ENCODE measurements at places on chromosomes 16 and 17.
A peak's percentile ranks its signal among the peaks of the same experiment; 100 is the strongest.

- no peak for DNase-seq
Observed at GRCh38 chr17:29390851-29391631, 878 bp downstream of the TAOK1 start.

DNA sequence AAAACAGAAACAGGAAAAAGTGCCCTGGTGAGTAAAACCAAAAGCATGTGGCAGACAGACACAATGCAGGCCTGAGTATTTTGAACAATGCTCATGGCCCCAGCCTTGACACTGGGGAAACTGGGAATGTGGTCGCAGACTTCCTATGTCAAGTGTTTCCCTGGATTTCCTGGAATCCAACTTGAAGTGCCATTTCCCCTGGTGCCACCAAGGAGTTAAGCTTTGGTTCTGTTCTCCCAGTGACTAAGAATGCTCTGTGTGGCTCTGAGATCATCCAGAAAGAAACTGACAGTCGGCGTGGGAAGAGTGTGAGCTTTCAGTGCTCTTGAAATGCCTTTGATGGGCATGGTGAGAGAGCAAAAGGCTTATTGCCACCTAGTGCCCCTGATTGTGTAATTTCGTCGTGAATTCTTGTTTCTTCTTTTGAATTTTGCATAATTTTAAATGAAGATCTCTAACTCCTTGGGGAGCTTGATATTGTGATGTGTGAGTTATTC, 96.0 kb downstream of the YPEL2 start:
- DNase-seq: peak; percentile 61

DNA sequence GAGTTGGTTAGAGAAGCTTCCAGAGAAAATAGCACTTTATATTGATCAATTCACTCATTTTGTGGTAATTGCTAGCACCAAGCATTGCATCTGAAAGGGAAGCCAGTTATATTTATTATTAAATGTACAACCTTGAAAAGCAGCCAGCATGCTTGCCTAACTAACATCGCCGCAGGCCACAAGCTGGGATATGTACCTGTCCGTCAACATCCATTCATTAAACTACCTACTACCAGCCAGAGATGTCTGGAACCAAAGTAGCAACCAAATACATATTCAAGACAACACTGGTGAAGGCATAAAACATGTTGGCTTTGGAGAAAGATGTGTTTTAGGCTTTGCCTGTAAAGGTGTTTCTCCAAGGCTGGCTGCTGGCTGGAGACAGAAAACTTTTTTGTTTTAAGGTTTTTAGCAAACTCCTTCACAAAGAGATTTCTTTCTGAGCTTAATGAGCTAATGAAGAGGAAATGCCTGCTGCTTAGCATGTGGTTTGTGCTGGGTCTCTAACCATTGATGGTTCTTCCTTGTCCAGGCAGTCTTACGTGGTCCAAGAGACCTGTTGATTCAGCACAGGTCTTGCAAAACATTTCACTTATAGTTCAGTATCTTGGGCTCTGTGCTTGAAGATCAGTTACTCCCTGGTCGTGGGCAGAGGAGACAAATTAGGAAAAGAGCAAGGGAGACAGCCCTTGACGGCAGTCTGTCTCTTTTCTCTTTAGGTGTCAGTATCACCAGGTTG, 3.1 kb downstream of the ITPRIPL2 start:
- no peak for DNase-seq

DNA sequence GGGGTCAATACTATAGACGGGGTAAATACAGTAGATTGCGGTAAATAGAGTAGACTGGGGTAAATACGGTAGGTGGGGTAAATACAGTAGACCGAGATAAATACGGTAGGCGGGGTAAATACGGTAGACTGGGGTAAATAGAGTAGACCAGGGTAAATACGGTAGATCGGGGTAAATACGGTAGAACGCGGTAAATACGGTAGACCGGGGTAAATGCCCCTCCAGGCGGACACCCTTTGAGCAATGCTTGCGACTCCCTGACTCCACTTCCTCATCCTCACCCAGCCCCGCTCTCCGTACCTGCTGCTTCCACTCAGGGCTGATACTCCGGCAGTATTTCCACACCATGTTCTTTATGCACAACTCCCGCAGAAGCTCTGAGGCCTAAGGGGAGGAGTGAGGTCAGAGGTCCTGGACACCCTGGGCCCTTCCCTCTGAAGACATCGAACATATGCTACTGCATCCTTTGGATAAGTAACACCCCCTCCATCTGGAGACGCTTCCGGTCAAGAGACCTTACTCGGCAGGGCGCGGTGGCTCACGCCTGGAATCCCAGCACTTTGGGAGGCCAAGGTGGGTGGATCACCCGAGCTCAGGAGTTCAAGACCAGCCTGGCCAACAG, 13.3 kb upstream of the CRK start:
- DNase-seq: no peak

- peak; percentile 60 for DNase-seq
Observed at GRCh38 chr17:333626-334396, 18.8 kb downstream of the RPH3AL start.

Data from RPMI7951 (cell line).